ENCODE measurements at places on chromosomes 2 and 18. TPM values are rescaled to one million over a fixed set of nuclear protein-coding genes. Genes with fewer than 3 reads are reported as not detected.

Gene IL37
- total RNA-seq, result 3.1 TPM

Gene SEPTIN2
- 489 TPM for total RNA-seq

Gene SYT4
- not detected for total RNA-seq

Gene CLEC4F
- total RNA-seq, result not detected

Gene HEATR5B
- total RNA-seq, result 2.9 TPM

Gene HOXD8
- 13.4 TPM for total RNA-seq

Gene PCARE
- total RNA-seq, result not detected

DNA sequence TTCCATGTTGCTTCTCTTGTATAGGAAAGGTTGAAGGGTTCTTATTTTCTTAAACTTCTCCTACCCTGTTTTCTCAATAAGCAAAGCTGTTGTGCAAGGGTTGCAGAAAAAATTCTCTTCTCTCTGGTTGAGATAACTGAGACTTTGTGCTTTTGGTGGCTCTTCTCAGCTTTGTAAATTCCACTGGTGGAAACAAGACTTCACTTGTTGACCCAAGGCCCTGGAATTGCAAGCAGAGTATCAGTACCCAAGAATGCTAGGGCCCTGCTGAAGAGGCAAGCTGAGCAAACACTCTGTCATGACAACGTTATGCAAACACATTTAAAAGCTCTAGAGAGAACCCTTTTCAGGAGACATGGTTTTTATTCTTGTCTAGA is 294.7 kb upstream of the EPAS1 start:
- no peak for DNase-seq

- DNase-seq, result no peak
Observed at GRCh38 chr2:238098901-238099713, 1.0 kb upstream of the ESPNL start.

- no peak for DNase-seq
Observed at GRCh38 chr2:70873541-70873940, 37.9 kb upstream of the CD207 start.

DNA sequence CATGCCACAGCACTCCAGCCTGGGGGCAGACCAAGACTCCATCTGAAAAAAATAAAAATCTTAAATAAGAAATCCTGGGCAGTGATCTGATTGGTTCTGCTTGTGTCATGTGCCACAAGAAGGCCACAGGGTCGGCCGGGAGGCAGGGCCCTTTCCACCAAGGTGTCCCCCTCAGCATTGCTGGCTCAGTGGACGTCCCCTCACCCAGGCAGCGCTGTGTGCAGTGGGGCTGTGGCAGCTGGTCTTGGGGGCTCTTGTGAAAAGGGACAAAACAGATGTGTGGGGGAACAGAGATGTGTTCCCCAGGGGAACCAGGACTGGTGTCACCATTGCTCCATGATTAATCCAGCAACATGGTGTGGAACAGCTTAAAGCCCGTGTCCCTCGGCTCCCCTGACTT is 60.5 kb downstream of the HS6ST1 start:
- DNase-seq, result no peak

- no peak for DNase-seq
Observed at GRCh38 chr2:98532756-98533155, 75.6 kb downstream of the COA5 start.

GRCh38 chr18:75818383-75818782 is 390.9 kb upstream of the SMIM21 start:
- DNase-seq, result no peak

DNA sequence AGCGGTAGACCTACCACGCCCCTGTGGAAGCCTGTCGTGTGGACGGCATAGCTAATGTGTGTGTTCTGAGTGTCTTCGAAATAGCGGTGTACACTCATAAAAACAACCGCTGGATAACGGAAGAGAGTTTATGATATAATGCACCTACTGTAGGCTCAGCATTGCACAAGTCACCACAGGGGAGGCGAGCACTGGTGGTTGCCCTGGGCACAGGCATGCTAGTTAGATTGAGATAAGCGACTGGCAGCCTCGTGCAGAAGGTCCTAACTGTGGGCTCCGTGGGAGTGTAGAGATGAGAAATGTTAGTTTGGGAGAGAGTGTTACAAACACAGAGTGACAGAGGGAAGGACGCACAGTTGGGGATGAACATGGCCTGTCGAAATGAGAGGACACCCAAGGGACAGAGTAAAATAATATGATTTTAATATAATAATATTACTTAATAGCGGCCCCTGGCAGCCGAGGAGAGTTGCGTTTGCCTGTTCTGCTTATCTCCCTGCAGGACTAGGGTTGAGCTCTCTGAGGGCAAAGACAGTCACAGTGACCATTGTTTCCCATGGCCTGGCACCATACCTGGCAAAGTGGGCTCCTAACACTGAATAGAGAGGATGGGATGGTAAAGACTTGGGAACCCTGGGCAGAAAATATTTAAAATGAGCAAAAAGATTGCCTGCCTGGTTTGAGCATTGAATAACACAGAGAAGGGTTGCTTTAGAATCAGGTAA is 204.2 kb downstream of the GBX2 start:
- no peak for DNase-seq

DNA sequence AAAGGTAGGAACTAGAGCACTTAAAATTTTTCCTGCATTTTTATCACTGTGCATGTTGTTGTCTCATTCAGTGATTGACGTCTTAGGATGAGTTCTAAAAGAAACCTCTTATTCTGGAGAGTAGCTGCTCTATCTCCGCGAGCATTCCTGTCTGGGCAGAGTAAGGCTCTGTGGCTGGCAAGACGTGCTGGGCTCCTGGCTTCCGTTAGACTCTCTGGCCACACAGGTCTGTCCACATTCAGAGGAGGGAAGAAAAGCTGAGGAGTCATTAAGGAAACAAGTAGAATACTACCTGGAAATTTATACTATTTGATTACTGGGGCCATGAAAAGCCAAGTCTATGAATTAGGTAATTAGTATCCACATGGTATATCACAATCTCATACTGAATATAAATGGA is 138.0 kb upstream of the DNMT3A start:
- DNase-seq, result no peak

DNA sequence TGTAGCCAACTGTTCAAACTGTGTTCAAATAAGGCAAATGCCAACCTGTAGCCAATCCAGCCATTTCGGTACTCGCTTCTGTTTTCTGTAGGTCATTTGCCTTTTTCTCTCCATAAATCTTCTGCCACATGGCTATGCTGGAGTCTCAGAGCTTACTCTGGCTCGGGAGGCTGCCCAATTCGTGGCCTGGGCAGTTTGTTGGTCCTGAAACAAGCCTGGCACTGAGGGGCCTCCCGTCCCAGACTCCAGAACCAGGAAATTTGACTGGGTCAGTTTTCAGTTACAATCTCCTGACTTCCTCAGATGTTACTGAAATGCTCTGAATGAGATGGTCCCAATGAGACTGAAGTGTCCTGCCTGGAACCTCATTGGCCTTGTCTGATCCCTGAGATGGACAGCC is 120.8 kb upstream of the NPAS2 start:
- no peak for DNase-seq

GRCh38 chr2:143704451-143705106 is 575.4 kb downstream of the ARHGAP15 start:
- DNase-seq, result no peak

DNA sequence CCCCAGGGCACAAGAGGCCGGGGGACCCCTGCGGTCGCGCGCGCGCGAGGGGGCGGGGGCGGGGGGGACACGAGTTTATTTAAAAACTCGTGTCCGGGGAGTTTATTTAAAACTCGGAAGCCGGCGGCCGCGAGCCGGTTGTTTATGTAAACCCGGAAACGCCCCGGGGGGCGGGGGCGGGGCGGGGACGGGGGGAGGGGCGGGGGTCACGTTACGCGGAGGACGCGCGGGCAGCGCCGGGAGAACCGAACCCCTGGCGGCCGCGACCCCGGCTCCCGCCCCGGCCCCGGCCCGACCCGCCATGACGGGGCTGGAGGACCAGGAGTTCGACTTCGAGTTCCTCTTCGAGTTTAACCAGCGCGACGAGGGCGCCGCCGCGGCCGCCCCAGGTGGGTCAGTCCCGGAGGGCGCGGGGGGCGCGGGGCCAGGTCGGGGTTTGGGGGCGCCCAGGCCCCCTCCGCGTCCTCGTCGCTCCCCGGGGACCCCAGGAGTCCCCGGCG is 4.4 kb downstream of the NFATC1 start:
- DNase-seq, result no peak

GRCh38 chr2:41847744-41848441 is 199.9 kb upstream of the PKDCC start:
- DNase-seq, result no peak

GRCh38 chr2:177641331-177641730 is 248.8 kb downstream of the AGPS start:
- DNase-seq, result no peak

DNA sequence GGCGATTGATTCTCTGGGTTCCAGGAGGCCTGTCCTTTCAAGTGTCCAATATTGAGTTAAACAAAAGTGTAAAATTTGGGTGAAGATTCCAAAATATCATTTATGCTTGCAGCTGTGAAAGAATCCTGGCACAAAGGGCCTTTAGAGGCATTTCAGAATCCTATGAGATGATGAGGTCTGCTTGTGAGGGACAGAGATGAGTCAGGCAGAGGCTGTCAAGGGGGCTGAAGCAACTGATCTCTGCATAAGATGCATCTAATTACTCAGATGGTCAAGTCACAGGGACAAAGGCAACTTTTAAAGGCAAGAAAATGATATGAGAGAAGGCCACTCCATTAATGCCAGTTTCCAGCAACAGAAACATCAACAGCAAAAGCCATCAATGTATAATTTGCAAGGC is 78.8 kb downstream of the FHOD3 start:
- no peak for DNase-seq

GRCh38 chr2:163646687-163647086 is 89.1 kb downstream of the FIGN start:
- DNase-seq, result no peak

DNA sequence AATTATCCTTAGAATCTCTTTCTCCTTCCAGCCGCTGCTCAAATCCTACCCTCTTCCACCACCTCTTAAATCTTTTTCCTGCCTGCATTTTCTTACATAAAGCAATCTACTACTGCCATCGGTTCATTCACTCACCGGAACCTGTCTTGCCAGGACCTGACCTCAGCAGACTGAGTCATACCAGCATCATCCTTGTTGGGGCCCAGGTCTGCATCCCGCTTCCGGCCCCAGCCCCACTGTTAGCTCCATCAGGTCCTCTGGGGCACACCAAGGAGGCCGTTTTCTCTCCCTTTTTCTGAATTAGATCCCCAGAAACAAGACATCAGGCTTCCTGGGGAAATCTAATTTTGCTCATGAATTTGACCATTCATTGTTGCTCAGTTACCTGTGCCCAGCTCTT is 42.7 kb upstream of the TGFA start:
- peak; percentile 87 for DNase-seq
